Large intestine (tissue), 12 donors: ENCODE measurements at places on chromosomes 4 and X. TPM values are rescaled to one million over a fixed set of nuclear protein-coding genes. Genes with fewer than 3 reads are reported as not detected.

GRCh38 chrX:318739-319578 is at the start of gene GTPBP6:
GTPBP6 (minus strand) TSS chrX:318796; CDS start chrX:318787, 9 bp downstream.
- DNase-seq: peak; percentile 100

GRCh38 chrX:150683536-150684146 is 9.6 kb upstream of the MTMR1 start:
- DNase-seq: no peak

DNA sequence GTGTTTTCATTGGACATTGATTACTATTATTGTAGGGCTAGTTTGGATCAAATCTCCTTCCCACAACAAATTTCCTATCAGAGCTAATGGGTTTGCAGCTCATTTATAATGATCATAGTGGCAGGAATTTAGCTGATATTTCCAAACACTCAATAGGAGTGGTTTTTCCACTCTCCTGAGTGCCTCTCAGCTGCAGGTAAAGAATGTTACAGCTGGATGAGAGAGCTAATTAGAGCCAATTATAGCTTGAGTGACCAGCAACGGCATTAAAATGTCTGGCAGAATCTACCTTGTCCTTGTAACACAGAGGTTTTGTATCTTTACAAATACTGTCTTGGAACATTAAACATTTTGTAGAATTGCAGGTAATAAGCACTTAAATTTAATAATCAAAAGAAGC is 602.8 kb upstream of the EPHA5 start:
- no peak for DNase-seq

CHST7 gene
- polyA plus RNA-seq: 1.1 TPM

- DNase-seq: no peak
Measured at GRCh38 chr4:954211-955020, 19.0 kb downstream of the DGKQ start.

DNA sequence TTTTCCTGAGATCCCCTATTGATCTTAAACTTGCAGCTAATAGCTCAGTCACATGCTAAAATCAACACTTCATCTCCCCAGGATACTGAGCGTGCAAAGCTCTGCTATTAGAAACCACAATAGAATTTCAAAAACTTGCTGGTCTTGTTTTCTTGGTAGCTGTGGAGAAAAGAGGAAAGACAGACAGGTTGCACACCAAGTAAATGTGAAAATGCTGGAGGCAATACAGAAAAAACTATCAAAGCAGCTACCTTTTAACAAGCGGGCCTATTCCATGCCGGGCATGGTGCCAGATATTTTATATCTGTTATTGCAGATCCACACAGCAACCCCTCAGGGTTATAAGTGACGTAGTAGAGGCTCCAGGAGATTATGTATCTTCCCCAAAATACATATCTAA is 171.9 kb downstream of the DCTD start:
- no peak for DNase-seq

- no peak for DNase-seq
Measured at GRCh38 chr4:138243369-138243768, 1.2 kb upstream of the SLC7A11 start.

GRCh38 chr4:97892592-97893266 is 250.5 kb downstream of the STPG2 start:
- no peak for DNase-seq

OCRL gene
- polyA plus RNA-seq: 23.6 TPM

DNA sequence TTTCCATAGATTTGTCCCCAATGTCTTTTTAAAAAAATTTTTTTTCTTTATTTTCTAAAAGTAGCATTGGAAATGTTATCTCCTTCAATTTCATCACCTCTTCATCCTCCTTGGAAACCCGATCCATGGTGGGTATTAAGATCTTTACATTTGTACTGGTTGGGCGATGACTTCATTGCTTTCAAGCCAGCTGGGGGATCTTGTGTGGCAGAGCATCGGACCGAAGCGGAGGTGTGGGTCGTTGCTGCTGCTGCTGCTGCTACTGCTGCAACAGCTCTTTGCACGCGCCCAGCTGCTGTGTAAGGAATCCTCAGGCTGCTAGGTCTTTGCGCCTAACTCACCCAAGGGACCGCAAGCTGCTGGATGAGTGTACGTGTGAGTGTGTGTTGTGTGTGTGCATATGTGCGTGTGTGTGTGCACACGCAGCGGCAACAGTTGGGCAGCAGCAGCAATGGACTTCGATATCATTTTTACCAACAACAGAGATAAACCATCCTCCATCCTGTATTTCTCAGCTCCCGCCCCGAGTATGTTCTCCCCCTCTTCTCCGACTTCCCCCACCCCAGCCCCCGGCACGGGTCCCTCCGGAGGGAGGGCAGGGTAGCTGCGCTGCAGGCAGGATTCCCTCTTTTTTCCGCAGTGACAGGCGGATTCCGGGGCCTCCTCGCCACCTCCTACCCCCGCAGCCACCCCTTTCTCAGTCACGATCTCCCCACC is 768 bp upstream of the CDKL5 start:
- DNase-seq: no peak
